ENCODE measurements at places on chromosomes 1 and 21.

- peak; percentile 26 for DNase-seq
These were observed 719 bp downstream of the EYA3 start for GRCh38 chr1:28087614-28088167.

DNA sequence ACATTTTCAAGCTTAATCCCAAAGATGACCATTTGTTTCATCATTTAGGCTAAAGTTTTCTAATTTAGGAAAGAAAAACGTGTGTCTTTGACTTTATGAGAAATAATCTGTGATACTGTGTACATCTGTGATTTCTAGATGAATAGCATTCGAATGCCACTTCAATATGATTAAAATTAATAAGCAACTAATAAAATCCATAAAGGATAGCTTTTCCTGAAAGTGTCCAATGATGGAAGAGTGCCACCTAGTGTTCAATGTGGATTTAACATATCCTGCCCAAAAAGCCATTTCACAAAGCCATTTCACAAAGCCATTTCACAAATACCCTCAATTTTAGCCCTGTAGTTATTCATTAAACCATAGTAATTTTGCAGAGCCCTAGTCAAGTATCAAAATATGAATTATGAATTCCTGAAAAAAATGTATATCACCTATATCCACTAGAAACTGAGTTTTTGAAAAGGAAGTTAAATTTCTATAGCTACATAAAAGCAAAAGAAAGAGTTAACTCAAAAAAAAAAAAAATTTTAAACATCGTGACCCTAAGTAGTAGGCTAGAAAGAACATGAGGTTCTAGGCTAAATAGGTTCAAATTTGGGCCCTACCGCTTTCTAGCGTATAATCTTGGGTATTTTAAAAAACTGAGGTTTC lies 19.1 kb downstream of the NME7 start:
- DNase-seq: peak; percentile 72

GRCh38 chr1:89133747-89134146 lies 7.8 kb upstream of the GBP2 start:
- no peak for DNase-seq

GRCh38 chr1:10692401-10693021 lies 103.9 kb downstream of the CASZ1 start:
- DNase-seq: no peak

DNA sequence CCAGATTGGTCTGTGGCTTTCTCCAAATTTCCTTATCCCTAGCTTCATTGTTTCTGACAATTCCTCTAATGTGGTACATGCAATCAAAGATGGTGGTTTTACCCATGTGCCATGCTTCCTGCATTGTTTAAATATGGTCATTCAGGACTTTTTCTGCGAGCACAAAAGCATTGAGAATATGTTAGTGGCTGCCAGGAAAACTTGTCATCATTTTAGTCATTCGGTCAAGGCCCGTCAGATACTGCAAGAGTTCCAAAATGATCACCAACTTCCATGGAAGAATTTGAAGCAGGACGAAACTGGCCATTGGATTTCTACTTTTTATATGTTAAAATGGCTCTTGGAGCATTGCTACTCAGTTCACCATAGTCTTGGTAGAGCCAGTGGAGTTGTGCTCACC lies 3.7 kb downstream of the ZBED6 start:
- DNase-seq: no peak

DNA sequence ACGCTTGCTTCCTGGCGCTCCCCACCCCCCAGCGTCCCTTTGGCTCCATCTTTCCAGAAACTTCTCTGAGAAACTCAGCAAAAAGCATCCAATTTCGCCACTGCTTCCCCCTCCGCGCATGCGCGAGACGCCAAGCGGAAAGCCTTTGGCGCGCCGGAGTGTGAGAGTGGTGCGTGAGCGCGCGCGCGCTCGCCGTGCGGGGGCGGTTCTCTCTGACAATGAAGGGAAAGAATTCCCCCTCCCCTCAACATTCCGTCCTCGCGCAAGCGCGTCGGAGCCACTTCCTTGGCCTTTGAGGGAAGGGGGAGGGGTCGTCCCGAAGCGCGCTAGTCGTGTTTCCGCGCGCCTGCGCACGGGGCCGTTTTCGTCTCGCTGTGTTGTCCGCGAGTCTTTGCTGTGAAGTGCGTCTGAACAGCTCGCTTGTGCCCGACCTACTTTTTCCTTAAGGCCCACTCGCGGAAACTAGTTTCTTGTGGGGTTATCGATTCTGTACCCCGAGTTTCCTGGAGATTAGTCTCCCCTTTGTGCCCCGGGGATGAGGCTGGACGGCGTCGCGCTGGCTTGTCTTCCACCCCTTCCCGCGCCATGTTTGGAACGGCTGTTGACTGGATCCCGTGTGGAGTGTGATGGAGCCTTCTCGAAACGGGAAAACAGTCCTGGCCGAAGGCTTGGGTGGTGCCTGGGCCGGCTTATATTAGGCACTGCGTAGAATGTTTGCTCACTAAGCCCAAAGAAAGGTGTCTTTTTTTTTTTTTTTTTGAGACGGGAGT lies 11.6 kb upstream of the SPEN start:
- DNase-seq: peak; percentile 100

DNA sequence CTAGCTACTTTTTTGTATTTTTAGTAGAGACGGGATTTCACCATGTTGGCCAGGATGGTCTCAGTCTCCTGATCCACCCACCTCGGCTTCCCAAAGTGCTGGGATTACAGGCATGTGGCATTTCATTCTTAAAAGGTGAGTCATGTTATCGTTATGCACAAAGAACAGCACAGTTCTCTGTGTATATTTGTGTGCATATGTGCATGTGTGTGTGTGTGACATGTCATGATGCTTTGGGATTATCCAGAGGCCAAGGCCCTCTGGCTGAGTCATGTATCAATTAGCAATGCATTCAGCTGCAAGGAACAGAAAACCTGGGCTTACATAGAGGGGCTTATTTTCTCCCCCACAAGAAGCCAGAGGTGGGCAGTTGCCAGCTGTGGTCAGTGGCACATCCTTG lies 301.7 kb upstream of the KAZN start:
- DNase-seq: no peak

- peak; percentile 68 for DNase-seq
These were observed 98.0 kb downstream of the LMO4 start for GRCh38 chr1:87426463-87427249.

DNA sequence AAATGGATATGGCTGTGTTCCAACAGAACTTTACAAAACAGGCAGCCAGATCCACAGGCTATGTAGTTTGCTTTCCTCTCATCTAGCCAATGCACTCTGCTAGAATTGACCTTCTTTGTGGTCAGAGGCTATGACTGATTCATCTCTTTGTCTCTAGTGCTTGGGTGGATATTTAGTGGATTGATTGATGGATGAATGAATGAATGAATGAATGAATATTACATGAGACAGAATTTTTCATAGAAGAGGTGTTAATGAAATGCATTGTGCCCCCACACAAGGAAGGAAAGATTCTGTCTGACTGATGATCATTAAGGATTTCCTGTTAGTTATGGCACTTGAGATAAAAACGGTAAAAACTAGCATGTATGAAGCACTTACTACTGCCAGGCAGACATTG lies 50.5 kb upstream of the ZYG11A start:
- no peak for DNase-seq

DNA sequence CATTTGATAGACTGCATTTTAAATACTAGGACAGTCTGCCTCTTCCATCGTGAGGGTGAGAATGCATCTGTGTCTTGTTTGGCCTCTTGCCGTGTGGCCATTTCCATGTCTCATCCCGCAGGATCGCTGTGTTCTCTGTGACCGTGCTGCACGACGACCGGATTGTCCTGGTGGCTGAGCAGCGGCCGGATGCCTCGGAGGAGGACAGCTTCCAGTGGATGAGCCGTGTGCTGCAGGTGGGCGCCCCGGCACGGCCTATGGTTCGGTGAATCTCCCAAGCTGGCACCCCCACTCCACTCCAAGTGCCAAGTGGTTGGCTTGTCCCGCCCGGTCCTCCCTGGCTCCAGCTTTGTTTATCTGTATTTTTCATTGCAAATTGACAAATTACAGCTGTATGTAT lies 55.2 kb downstream of the S100B start:
- DNase-seq: no peak

DNA sequence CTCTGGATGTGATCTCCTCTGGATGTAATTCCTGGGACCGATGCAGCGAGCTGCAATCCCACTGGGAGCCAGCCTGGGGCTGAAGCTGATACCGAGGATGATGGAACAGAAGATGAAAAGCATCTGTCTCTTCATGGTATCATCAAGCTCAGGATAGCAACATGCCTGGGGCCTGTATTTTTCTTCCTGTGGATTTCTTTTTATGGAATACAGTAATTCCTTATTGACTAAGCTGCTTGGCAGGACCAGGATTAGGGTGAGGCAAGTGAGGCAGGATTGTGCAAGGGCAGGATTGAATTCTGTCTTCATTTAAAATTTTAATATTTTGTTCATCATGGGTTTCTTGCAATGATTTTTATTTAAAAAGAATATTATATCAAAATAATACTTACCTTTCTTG lies 86.6 kb downstream of the SLC25A24 start:
- no peak for DNase-seq

DNA sequence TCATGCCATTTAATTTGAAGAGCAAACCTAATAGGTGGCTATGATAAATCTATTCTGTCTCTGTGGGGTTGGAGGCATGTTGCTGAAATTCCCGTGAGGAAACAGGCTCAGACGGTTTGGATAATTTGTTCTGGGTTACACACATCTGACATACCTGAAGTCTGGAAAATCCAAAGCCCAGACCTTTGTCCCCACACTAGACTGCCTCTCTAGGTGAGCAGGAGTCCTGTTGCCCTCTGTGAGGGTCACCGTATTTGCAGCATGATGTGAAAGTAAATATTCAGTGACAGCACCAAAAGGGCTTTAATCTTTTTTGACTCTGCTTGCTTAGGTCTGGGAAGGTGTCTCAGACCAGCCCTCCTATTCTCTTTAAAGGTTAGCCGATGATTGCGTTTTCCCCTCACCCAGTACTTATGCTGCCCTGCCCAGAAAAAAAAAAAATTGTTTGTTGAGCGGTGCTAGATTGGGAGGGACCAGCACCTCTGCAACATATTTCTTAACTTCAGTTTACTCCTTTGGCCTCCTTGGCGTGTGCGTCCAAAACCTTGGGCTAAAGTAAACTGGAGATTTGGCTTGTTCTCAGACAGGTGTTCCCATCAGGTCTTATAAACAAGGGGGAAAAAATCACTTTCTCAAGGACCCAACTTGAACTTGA lies 67.0 kb downstream of the CACHD1 start:
- no peak for DNase-seq

DNA sequence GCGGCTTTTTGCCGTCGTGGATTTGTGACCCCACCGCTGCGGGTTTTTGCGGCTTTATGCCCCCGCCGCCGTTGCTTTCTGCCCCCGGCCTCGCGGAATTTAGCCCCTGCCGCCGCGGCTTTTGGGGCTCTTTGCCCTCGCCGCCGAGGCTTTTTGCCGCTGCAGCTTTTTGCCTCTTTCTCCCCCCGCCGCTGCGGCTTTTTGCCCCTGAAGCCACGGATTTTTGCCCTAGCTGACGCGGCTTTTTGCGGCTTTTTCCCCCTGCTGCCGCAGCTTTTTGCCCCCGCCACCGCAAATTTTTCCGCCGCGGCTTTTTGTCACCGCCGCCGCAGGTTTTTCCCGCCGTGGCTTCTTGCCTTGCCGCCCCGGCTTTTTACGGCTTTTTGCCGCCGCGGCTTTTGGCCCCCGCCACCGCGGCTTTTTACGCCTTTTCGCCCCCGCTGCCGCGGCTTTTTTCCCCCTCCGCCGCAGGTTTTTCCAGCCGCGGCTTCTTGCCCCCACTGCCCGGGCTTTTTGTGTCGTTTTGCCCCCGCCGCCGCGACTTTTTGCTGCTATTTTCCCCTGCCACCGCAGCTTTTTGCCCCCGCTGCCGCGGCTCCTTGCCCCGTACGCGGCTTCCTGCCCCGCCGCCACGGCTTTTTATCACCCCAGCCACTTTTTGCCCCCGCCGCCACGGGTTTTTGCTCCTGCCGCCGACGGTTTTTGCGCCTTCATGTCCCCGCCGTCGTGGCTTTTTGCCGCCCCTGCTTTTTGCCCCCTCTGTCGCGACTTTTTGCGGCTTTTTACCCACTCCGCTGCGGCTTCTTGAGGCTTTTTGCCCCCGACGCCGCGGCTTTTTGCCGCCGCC lies 3933.6 kb downstream of the SRGAP2C start:
- no peak for DNase-seq

DNA sequence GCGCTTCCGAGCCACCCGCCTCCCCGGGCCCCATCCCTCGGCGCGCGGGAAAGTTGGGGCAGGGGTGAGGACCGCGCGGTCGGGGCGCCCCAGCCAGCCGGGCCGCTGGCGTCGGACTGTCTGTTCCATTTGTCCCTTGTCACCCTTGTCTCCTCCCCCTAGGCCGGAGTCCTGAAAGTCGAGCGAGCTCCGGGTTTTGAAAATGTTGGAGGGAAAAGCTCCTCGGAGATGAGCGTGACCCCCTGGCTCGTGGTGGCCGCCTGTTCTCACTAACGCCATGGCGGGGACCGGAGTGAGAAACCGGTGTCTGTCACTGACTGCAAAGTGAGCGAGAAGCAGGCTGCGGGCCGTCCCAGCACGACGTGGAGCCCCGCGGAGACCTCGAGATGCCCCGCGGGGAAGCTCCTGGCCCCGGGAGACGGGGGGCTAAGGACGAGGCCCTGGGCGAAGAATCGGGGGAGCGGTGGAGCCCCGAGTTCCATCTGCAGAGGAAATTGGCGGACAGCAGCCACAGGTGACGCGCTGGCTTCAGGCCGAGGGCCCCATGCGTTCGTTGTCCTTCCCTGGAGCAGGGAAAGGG lies 491 bp downstream of the PER3 start:
- DNase-seq: peak; percentile 53

- peak; percentile 67 for DNase-seq
These were observed 744.2 kb downstream of the USP25 start for GRCh38 chr21:16473988-16474387.

- DNase-seq: peak; percentile 45
These were observed 11.9 kb downstream of the THEMIS2 start for GRCh38 chr1:27884006-27884954.

DNA sequence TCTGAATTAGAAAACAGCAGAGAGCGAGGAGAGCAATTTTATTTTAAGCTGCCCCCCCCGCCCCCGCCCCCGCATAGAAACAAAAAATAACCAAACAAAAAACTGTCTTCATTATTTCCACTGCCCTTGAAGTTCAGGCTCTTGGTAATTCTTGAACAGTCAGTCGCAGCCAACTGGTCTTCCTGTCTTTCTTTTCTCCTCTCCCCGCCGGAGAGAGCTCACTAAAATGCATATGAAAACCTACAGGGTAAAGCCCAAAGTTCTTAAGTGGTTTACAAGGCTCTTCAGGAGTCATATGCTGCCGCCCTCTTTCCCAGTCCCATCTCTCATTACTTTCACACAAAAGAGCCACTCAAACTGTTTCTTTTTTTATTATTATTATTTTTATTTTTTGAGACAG lies 1.1 kb upstream of the ANKRD35 start:
- DNase-seq: peak; percentile 77

- peak; percentile 87 for DNase-seq
These were observed 102.3 kb downstream of the SPSB1 start for GRCh38 chr1:9395018-9395417.

GRCh38 chr1:167629681-167630567 lies at the start of gene RCSD1:
Gene RCSD1, plus strand, starts transcription at chr1:167630232. Its CDS starts 192 bp downstream, at chr1:167630424.
- DNase-seq: peak; percentile 59

GRCh38 chr1:88150330-88150729 lies 533.7 kb upstream of the PKN2 start:
- DNase-seq: no peak
